ENCODE measurements at places on chromosomes 1 and 21.
A peak's percentile ranks its signal among the peaks of the same experiment; 100 is the strongest.

GRCh38 chr1:28326515-28326914 is 2.3 kb upstream of the MED18 start:
- DNase-seq = no peak

DNA sequence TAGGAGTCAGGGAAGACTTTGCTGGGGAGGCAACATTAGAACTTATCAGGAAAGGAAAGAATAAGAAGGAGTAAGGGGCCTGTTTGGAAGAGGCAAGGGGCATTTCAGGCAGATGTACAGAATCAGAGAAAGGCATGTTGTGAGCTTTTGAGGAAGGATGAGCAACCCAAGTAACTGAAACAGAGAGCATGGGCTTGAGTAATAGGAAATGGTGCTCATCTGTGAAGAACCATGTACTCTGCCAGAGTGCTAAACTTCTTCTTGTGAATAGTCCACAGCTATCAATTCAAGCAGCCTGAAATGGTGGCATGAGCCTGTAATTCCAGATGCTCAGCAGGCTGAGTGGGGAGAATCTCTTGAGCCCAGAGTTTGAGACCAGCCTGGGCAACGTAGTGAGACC is 19.2 kb upstream of the PIGK start:
- no peak for DNase-seq

DNA sequence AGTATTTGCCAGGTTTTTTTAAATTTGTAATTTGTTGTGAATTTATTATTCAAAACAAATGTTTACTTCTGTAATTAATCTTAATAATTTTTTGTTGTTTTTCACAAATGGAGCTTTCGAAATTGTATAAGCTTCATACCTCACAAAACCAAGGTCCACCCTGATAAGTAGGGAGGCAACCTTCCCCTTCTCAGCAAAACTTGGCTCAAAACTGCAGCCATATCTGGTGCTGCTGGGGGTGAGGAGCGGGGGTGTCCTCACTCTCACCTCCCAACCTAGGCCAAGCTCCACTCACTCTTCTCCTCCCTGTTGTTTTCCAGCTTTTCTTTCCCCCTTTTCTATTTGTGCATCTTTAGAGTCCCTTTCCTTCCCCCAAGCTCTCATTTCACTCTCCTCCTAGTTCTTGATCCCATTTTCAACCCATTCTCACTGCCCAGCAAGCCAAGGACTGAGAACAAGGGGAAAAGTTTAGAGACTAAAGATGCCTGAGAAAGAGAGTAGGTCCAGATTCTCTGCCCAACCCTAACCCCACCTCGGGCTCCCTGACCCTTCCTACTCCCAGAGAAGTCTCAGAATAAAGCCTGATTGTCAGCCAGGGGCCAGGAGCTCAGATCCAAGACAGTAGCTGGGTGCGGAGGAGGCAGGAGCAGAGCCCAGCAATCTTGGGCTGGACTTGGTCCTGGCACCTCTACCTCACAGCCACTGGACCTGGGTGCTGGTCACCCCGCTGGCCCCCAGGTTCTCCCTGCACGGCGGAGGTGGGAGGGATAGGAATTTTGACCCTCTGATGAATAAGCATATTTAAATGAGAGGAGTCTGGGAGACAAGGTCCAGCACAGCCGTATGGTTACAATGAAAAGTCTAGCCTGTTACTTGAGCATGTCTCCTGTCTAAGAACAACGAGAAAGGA is 8.3 kb upstream of the CFAP45 start:
- no peak for DNase-seq

- DNase-seq = no peak
Observed at GRCh38 chr1:213176341-213176740, 125.3 kb downstream of the RPS6KC1 start.

DNA sequence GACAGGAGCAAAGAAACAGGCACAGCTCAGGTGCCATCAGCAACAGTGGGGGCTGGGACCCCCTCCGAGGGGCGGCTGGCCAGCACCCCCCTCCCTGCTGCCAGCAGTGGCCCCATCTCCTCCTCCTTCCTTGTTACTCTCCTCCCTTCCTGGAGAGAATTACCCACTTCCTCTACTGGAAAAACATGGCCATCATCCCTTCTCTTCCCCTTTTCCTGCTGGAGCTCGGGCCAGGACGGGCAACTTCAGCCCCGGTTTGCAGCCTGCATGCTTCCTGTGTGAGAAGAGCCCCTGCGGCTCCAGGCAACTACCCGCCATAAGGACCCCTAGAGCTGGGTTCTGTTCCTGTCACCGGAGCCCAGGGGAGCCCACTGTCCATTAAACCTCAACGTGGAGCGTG is 17.6 kb downstream of the MEGF6 start:
- DNase-seq = no peak

GRCh38 chr1:178093951-178094738 is at the start of gene RASAL2:
TSS of gene RASAL2 (plus strand) at chr1:178094104. CDS start at chr1:178094493, 389 bp downstream.
- peak; percentile 71 for DNase-seq

- DNase-seq = no peak
Observed at GRCh38 chr1:63991685-63992084, 211.7 kb upstream of the UBE2U start.

- peak; percentile 22 for DNase-seq
Observed at GRCh38 chr1:14768582-14769304, 170.3 kb downstream of the KAZN start.

DNA sequence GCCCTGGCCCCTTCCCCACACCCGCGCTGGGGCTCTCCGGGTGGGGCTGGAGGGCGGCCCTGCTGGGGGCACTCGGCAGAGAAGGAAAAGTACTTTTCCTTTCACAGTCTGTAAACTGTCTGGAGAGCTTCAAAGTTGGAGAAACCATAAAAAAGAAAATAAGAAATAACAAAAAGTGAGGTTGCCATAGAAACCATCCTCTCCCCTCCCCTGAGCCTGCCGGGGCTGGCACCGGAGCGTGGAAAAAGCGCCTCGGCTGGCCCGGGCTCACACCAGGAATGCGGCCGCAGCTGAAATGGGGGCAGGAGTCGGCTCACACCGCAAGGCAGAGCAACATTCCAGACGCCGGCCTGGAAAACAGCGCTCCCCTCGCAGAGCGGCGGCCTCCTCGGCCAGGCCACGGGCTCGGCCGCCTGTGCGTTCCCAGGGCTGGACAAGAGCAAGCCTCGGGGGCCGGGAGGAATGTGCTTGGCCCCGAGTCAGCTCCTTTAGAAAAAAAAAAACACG is 69.2 kb downstream of the MORN1 start:
- peak; percentile 72 for DNase-seq

- DNase-seq = no peak
Observed at GRCh38 chr1:46423574-46424240, 29.6 kb downstream of the FAAH start.

- no peak for DNase-seq
Observed at GRCh38 chr1:116288201-116288598, 84.8 kb upstream of the ATP1A1 start.

GRCh38 chr1:182520736-182521135 is 68.3 kb downstream of the RNASEL start:
- no peak for DNase-seq

- DNase-seq = peak; percentile 42
Observed at GRCh38 chr1:43366179-43366578, 1.6 kb downstream of the ELOVL1 start.

- DNase-seq = no peak
Observed at GRCh38 chr1:183094351-183094750, 71.1 kb downstream of the LAMC1 start.

DNA sequence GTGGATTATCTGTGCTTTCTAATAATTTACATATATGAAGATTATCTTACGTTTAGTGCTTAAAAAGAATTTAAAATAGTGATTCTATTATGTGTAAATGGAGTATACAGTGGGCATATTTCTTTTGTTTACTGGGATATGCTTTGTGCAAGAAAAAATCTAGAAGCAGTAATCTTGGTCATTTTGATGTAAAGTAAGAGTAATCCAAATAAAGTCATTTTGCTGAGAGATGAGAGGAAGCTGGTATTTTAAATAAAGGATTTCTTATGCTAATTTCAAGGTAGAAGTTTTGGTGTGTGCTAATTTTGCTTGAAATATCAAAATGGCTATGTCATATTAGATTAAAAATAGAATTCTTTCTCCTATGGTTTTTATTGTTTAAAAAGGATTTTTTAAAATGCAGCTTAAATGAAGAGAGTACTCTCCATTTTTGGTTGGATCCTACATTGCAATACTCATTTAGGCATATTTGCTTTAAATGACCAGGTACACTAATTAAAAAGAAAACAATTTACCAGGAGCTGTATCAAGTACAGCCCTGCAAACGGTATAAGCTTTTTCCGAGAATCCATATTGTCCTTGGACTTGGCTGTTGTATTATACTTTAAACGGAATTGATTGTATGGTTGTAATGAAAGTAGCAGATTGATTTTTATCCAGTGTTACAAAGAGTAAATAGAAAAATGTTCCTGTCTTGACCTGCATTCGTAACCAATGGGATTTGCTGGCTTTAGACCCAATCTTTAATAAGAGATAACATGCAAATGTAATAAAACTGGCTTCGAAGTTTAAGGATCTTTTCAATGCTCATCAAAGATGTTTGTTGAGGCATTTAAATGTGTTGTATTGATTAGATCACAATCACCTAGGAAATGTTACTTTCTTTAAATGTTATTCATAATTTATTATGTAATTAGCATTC is 574.7 kb downstream of the USP25 start:
- no peak for DNase-seq

GRCh38 chr1:156896490-156897033 is 3.0 kb downstream of the PEAR1 start:
- peak; percentile 34 for DNase-seq

- no peak for DNase-seq
Observed at GRCh38 chr1:174136714-174137113, 22.6 kb upstream of the RABGAP1L start.

GRCh38 chr1:193060938-193061337 is 1.5 kb downstream of the RO60 start:
- DNase-seq = no peak

GRCh38 chr21:34078915-34079314 is 5.5 kb downstream of the MRPS6 start:
- no peak for DNase-seq

GRCh38 chr1:248839168-248839555 is 1.1 kb downstream of the ZNF672 start:
- no peak for DNase-seq

DNA sequence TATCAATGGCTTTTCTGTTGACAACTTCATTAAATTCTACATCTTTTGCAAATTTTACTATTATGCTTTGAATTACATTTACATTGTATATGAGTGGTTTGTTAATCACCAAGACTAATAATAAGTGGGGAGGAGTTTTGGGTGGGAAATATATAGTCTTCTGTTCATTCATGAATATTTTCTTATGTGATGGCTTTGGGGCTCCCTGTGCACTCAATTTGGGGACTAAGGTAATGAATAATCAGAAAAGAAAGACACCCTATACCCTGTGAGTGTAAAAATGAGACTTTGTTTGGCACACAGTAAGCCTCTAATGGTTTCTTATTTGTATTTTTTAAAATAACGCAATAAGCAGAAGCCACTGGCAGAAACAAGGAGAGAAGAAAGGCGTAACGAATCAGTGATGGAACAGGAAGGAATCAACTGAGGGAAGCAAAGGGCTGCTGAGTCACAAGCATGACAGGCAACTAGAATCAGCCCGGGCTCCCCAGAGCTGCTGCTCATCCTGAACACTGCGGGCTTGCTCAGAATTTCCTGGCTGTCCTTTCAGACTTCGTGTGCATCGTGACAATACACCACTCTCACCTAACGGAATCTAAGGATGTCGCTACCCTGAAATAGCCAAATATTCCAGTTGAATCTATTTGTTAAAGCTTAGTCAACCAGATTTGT is 20.8 kb upstream of the RGS2 start:
- DNase-seq = no peak

DNA sequence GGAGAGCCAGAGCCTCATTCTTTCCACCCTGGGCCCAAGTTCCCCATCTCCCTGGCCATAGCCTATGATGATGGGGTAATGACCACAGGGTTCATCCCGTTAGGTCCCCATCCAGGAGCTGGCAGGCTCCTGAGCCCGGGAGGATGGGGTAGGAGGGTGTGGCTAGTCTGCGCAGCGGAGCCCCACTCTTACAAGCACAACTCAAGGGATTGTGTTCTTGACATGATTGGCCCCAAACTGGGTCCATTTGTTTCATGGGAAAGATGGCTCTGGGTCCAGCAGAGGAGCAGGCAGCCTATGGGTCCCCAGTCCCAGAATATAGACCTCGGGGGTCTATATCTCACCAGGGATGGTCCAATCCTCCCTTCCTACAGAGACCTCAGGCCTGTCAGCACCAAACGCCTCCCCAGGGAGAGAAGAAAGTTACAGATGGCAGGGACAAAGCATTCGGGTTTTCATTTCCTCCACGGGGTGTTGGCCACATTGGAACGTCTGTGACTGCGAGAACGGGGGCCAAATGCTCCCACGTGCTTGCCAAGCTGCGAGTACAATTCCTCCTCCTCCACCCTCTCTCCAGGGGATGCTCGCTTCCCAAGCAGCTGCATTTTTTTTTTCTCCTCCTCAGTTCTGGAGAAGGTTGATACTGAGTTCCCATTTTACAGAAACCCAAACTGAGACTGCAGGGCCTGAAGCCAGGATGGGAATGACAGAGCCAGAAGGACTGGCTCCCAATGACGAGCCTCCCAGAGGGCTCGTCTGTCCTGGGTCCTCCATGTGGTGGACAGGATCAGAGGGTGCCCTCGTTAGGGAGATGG is 71.0 kb downstream of the DHRS3 start:
- DNase-seq = no peak

DNA sequence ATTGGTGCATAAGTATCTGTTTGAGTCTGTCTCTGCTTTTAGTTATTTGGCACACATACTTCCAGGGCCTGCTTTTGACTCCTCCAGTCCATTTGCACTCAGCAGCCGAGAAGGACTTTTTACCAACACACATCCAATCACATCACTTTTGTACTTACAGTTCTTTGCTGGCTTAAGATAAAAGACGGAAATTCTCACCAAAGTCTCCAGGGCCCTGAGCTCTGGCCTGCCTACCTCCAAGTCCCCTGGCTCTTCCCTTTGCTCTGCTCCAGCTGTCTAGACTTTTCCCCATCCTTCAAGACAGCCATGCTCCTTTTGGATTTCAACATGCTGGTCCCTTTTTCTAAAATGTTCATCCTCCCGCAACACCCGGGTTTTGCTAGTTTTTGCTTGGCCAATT is 2.2 kb upstream of the EVA1C start:
- no peak for DNase-seq

- DNase-seq = no peak
Observed at GRCh38 chr1:8955406-8955805, 9.7 kb downstream of the CA6 start.

DNA sequence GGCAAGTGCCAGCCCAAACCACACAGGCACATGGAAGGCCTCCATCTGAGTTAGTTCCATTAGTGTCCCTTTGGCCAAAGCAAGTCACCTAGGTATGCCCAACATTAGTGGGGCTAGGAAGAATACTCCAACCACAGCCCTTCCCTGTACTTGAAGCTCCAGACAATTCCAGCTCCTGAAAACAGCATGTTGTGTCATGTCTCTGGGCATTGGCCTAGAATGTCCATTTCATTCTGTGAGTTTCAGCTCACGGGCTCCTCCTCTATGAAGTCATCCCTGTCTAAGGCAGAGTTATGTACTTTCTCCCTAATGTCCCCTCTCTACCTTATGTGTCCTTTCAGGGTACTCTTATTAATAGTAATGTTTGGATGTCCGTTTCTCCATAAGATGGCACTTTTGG is 96.5 kb upstream of the SPATA6 start:
- no peak for DNase-seq

Measured in body of pancreas (tissue), 4 donors.